ENCODE measurements at places on chromosomes 11 and 22.

DNA sequence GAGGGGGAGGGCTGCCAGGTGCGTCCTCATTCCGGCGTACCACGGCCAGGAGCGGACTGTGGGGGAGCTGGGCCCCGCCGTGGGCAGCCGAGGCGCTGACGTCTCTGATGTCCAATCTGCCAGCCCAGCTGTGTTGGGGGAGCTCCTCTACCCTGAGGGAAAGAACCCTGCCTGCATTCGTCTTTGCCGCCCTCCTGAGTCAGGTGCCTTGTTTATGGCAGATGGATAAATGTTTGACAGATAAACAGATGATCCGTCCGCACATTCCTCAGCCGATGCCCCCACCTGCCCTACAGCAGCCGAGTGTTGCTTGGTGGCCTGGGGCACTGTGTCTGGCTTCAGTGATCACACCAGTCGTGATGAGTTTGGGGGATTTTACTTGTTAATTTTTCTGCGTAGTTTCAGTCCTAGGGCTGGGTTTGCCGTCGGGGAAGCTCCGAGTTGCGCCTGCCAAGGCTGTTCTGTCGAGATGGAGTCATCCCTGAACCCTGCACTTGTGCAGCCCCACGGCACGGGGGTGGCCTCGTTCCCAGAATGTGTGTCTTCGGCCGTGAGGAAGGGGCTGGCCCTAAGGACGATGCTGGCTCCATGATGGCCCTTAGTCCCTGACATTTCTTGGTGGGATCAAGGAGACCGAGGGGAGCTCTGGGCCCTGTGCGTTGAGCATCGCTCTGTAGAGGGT, 1083.9 kb downstream of the BRD1 start:
- no peak for DNase-seq

- DNase-seq, result no peak
Observed at GRCh38 chr11:19577391-19577975, 135.2 kb upstream of the NAV2 start.

DNA sequence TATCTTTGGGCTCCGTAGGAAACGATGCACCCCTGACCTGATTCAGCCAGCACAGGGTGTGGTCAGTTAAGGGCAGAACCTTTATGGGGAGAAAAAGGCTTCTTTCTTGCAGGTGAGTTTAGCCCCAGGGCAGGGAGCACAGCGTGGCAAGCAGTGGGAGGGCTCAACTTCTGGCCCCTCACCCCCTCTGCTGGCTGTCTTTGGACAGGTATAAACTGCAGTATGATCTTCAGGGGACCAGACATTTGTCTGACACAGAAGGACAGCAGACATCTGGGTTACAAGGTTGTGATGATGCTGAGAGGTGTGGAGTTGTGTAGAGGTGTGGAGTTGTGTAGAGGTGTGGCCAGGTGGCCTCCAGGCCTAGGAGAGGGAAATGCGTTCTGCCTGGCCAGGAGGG, 324.0 kb upstream of the PLET1 start:
- no peak for DNase-seq

GRCh38 chr11:24373516-24373915, 123.3 kb upstream of the LUZP2 start:
- DNase-seq, result no peak

GRCh38 chr22:22952531-22953280, 65.1 kb downstream of the IGLL5 start:
- no peak for DNase-seq

GRCh38 chr22:45526281-45526680, 23.6 kb downstream of the FBLN1 start:
- DNase-seq, result no peak

DNA sequence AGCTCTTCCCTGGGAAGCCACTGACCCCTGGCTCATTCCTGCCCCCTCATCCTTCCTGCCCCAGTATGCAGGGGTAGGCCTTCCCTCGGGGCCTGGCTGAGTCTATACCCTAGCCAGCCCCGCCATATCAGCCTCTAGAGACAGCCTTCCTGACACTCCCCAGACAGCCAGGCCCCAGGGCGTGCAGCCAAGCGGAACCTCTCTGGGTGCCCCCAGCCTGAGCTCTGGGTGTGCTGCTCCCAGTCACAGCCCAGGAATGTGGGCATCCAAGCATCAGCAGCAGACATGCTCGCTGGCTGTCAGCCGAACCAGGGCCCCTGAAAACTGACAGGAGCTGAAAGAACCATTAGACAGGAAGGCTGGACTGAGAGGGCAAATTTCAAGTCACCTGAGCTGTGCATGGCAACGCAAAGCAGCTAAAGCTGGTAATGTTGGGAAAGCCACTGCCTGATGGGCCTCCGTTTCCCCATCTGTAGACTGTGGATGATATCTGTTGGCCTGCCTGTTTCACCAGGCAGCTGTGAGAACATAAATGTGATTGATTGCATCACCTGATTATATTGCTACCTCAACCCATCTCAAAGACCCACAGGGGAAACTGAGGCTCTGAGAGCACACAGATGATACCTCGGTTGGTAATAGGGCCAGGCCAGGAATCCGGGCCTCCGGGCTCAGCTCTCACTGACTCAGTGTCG, 93.2 kb downstream of the LRRC32 start:
- DNase-seq, result no peak

DNA sequence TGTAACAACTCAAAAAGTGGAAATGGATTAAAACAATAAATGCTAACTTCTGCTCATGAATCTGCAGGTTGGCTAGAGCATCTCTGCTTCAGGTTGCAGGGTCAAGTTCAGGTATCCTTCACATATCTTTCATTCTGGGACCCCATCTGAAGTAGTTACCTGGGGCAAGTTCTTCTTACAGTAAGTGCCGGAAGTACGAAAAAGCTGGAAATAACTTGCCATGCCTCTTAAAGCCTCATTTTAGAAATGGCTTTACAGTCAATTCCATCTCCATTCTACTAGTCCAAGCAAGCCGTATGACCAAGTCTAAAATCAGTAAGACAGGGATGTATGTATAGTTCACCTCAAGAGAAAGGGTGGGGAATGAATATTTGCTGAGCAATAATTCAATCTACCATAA, 93.7 kb downstream of the FCHSD2 start:
- DNase-seq, result no peak

DNA sequence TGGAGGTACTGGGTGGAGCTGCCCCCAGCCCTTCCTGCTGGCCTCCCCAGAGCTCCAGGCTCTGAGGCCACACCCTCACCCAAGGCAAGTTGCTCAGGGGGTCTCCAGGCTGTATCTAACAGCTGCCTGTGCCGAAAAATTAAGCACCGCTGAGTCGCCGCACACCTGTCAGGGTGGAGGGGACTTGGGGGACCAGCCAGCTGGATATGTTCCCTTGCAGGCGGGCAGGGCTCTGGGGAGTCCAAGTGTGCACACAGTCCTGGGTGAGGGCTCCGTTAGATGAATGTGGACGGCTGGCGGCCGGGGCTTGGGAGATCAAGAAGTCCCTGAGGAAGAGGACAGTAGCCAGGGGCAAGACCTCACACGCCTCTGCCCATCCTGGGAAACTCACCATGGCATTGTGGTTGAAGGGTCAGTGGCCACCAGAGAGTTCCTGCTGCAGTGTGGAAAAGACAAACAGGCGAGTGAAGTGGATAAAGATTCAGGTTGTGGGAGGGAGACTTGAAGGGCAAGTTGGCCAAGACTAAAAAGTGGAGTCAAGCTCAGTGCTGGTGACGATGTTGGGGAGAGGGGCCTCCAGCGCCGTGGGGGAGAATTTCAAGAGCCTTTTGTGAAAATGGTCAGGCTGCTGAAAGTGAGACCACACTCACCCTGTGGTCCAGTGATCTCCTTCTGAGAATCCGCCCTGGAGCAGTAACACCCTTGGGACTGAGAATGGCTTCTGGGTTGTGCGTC, 69.6 kb downstream of the CDKN1C start:
- DNase-seq, result no peak

DNA sequence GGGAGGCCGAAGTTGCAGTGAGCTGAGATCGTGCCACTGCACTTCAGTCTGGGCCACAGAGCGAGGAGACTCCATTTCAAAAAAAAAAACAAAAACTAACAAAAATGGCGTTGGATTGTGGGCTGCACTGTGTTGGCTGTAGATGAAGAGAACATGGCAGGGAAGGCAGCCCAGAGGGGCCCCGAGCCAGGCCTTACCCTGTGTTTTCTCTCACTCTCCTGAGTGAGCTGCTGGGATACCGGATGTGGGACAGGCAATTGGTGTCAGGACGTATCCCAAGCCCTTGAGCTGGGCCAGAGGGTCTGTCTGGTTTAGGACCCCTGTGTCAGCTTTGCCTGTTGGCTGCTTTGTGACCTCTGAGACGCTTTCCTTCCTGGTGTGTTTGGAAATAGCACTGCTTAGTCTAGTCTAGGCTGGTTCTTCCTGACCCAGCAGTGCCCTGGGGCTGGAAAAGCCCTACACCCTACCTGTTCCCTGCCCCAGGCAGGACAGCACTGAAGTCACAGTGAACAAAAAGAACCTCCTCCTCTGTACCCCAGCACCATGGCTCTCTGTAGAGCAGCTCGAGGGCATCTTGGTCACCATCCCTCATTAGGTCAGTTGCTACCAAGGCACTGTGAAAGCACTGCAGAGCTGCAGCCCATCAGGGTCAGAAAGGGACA, 17.8 kb downstream of the CHADL start:
- no peak for DNase-seq

DNA sequence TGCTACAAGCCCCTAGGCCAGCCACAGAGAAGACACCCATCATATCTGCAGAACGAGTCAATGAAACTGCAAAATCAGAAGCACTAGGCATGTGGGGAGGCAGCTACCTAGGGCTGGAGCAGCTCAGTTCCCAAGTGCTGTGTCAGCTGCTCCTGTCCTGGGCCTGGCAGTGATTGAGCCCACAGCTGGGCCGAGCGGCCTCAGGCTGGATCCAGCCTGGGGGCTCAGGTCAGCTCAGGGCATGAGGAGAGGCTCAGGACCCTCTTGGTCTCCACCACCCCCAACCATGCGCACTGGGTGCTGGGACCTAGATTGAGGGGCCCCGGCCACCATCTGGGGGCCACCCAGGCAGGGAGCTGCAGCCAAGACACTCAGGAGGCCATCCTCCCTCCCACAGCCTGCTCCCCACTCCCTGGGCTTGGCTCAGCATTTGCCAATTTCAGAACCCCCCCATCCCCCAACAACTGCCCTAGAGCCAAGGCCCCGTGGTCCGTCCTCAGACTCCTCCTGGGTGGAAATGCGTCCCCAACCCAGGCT, 2.4 kb upstream of the TNNT3 start:
- DNase-seq, result no peak
